Activated CD4-positive, alpha-beta memory T cell treated with anti-CD3 and anti-CD28 coated beads for 36 hours (primary cell): ENCODE measurements at places on chromosomes 1 and 21. TPM values are rescaled to one million over a fixed set of nuclear protein-coding genes. Genes with fewer than 3 reads are reported as not detected.
A peak's percentile ranks its signal among the peaks of the same experiment; 100 is the strongest.

DNA sequence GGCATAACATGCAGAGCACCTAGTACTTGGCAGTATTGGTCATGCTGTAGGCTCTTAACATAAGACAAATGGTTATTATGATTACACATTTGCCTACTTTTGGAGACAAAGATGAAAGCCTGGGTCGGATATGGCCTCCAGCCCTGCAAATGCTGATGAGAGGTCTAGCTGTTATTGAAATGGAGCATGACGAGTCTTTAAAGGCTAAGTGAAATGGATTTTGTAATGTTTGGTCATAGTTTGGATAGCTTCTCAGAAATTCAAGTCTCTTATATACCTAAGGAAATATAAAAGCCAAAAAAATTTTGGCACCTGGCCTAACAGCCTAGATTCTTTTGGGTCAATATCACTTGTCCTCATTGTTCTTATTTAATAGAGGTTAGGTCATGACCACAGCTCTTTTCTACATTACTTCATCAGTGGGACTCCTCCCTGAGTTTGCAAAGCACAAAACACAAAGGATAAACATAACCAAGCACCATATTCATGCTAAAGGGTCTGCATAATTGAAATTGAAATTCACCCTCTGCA is 69.2 kb upstream of the WLS start:
- H3K4me1 ChIP-seq = no peaks in the 10 kb centered on the region
- H3K27me3 ChIP-seq = no peaks in the 10 kb centered on the region
- H3K36me3 ChIP-seq = no peaks in the 10 kb centered on the region

DNA sequence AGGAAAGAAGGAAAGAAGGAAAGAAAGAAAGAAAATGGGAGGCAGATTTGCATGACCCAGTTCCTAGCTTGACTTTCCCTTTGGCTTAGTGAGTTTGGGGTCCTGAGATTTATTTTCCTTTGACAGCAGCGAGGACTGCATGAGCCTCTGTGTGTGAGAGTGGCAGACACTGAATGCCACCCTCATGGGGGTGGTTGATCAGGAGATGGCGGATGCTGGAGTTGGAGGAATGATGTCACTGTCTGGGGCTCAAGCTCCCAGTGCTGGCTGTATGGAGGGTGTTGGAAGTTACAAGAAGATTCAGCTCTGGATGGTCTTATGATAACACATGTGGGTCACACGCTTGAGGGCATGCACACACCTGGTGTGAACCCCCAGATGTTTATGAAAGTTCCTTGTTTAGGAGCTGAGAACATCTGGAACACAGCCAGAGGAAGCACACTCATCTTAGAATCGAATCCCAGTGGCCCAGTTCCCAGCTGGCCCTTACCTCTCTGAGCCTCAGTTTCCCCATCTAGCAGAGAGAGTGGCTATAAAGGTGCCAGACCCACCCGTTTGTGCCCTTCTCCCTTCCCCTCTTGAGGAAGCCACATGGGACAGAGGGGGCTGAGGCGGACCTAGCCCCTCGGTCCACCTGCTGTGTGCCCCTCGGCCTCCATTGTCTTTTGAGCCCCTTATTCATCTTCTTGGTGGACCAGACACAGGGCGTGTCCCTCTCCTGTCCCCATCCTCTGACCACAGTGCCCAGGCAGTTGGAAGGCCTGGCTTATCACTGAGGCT is 5.7 kb downstream of the PADI4 start:
- peaks cover 4% of the 10 kb centered on the region for H3K4me1 ChIP-seq
- DNase-seq = no peak
- H3K27me3 ChIP-seq = peaks cover 15% of the 10 kb centered on the region
- H3K27ac ChIP-seq = no peak overlapping the region

GRCh38 chr1:169707912-169708604 is 3.4 kb downstream of the SELL start:
- peak overlapping the region; percentile 84 for H3K4me3 ChIP-seq
- H3K27me3 ChIP-seq = no peaks in the 10 kb centered on the region
- H3K36me3 ChIP-seq = peaks cover 42% of the 10 kb centered on the region

ARID4B gene
- 41.3 TPM for total RNA-seq

YBX1 gene
- total RNA-seq = 1,101 TPM
